T-helper 2 cell treated with Interferon-gamma antibody and Interleukin-4, amounts not matched to agents 100 ng/mL and 5 ng/mL, for 36 hours (primary cell): ENCODE measurements at places on chromosomes 1 and 21. TPM values are rescaled to one million over a fixed set of nuclear protein-coding genes. Genes with fewer than 3 reads are reported as not detected.

Gene GNAT2
- not detected in 2 replicates for total RNA-seq

Gene RBP7
- not detected in 2 replicates for total RNA-seq

Gene SPRR5
- total RNA-seq: not detected in 2 replicates

Gene TESK2
- 1.7 and 2.0 TPM in 2 replicates for total RNA-seq

Gene ITLN1
- total RNA-seq: not detected in 2 replicates
